ENCODE measurements at places on chromosomes 5 and 9.

DNA sequence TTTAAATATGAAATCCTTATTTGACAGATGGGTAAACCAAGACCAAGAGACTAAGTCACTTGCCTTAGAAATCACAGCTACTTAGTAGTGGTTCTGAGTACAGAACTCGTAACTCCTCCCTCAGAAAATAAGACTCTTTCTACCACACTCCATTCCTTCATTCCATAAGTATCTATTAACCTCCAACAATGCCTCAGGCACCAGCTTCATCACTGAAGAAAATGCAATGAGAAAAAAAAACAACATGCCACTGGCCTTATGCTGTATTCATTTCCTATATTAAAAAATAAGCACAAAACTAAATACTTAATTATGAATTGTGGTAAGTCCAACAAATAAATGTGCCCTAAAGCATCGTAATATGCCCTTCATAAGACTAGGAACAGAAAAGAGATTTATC, 13.5 kb upstream of the FREM1 start:
- DNase-seq, result no peak

- no peak for DNase-seq
These were observed 135.5 kb downstream of the GLIS3 start for GRCh38 chr9:4164356-4164755.

- DNase-seq, result peak; percentile 53
These were observed 66.0 kb upstream of the CAMK4 start for GRCh38 chr5:111158105-111158744.

- DNase-seq, result no peak
These were observed 129.3 kb upstream of the LPCAT1 start for GRCh38 chr5:1652873-1653697.

DNA sequence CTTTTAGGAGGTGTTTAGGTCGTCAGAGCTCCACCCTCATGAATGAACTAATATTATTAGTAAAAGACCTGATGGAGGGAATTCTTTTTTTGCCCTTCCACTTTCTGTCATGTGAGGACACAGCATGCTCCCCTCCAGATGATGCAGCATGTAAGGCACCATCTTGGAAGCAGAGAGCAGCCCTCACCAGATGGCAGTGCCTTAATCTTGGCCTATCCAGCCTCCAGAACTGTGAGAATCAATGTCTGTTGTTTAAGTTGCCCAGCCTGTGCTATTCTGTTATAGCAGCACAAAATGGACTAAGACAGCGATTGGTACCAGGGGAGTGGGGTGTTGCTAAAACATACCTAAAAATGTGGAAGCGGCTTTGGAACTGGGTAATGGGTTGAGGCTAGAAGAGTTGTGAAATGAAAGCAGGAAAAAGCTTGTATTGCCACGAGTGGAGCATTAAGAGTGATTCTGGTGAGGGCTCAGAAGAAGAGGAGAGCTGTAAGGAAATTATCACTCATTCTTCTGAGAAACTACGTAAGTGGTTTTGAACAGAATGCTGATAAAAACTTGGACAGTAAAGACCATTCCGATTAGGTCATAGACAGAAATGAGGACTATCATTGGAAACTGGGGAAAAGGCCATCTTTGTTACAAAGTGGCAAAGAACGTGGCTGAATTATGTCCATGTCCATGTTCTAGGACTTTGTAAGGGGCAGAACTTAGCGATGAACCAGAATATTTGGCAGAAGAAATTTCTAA, 28.6 kb downstream of the PTPDC1 start:
- DNase-seq, result no peak

DNA sequence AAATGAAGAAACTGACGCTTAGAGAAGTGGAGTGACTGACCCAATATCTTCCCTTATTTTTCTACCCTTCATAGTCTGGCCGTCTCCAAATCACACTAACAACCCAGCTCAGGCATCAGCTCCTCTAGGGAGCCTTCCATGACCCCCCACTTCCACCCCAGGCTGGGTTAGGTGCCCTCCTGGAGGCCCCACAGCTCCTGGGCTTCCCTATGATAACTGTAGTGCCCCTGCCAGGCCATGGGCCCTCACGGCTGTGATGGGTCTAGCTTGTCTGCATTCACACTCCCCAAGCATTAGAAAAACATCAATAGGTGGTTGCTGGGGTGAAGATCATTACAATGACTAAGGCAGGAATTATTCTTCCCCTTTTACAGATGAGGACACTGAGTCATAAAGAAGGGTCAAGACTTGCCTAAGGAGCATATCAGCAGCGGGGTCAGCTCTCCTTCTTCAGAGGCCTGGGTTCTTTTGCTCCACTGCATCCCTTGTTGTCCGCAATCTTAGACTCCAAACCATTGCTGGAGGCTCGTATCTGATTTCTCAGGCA, 7.3 kb downstream of the CORO2A start:
- DNase-seq, result no peak

- no peak for DNase-seq
These were observed 3.0 kb downstream of the ZDHHC12 start for GRCh38 chr9:128720841-128721486.

DNA sequence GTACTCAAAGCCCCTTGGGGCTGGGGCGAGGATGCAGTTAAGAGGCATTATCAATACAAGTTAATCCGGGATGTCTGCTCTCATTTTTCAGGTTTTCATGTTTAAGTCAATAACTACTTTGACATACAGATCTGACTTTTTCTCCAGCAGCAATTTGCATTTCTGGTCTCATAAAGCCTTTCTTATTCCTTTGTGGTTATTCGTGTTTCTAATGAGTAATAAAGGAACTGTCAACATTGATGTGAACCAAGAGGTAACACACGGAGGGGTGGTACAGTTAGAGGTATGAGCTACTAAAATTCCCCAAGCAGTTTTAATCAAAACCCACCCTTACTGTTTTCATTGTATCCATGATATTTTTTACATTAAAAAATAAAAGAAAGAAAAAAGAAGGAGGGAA, 138.0 kb upstream of the NFIB start:
- DNase-seq, result no peak

GRCh38 chr9:126939821-126940221, 25.2 kb downstream of the RALGPS1 start:
- no peak for DNase-seq

DNA sequence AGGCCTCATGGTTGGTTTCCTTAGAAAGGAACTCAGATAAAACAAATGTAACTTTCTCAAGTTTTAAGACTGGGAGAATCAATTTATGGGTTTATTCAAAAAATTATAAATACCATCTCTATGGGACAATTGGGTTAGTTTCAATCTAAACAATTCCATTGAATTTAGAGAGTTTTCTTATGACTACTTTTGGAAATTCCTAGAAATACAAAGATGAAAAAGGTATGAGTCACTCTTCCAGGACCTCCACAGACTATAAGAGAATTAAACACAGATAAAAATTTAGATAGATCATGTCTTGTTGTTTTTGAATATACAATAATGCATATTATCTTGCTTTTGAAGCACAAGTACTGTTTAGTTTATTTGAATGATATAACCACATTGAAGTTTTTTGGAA, 188.7 kb downstream of the CHSY3 start:
- DNase-seq, result no peak

DNA sequence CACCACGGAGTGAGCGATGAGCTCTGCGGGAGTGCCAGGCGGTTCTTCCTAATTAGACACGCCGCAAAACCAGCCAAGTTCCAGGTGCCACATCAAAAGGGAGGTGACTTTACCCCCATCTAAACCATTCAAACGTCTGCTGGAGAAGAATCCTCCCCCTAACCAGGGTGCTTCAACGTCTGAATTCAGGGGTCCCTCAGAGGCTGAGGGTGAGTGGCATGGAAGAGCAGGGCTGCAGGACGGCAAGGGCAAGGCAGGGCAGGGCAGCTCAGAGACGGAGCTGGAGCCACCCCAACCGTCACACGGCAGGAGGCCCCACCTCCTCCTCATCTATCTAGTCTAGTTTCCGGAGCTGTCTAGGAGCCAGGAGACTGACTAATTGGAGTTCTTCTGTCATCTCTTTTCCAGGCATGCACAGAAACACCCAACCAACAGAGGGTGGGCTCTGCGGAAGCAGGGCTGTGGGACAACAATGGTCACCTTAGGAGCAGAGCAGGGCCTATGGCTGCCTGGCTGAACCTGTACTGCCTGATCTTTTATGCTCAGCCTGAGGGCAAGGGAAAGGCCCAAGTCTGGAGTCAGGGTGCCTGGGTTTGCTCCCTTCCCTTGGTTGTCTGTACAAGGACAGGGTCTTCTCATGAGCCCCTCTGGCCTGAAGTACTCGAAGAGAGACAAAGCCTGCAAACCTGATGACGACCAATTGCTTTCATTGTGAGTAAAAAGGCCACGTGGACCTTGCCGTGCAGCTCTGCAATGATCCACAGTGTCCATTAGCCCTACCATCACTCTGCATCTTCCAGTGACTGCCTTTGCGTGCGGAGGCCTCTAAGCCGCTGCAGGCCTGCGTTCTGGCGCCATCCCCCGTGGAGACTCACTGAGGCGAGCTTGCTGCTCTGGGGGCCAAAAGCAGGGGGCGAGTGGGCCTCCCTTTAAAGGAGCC, 81.0 kb upstream of the SLC25A51 start:
- no peak for DNase-seq

DNA sequence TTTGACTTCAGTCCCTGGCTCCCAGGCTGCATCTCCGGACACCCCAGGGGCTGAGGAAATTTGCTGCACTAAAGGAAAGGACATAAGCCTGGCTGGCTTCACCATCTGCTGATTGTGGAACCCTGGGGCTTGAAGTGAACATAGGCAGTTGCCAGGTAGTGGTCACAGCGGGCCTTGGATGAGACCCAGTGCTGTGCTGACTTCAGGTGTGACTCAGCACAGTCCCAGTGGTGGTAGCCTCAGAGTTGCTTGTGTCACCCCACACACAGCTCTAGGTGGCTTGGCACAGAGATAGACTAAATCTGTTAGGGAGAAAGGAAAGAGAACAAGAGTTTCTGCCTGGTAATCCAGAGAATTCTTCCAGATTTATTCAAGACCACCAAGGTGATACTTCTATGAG, 36.1 kb upstream of the RUSC2 start:
- DNase-seq, result no peak

DNA sequence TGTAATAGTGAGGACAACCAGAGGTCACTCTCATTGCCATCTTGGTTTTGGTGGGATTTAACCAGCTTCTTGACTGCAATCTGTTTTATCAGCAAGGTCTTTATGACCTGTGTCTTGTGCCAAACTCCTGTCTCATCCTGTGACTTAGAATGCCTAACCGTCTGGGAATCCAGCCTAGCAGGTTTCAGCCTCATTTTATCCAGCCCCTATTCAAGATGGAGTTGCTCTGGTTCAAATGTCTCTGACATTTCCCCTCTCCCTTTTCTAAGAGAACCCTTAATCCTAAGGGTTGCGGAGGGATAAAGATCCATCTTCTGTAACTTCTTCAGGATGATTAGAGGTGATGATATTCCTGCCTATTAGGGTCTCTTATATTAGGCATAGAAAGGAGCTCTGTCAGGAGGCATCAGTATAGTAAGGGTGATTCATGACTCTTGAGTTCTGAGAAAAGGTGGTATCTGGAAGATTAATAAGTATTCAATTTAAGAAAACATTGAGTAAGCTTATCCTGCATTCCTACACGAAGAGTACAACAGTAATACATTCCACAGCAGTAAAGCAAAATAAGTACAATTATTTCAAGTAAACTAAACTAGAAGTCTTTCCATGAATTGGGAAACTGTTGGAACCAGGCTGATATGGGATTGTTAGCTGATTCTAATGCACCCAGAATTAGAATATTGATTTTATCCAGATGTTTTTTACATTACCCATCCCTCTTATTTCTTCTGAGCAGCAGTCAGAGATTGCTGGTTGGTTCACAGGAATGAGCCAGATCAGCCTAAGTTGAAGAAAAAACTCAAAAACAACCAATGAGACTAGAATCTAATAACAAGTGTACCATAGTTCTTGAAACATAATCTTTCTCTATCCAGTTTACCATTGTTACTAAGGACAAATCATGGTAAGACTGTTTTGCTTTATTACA, 39.9 kb downstream of the SHC3 start:
- DNase-seq, result no peak

GRCh38 chr9:34097865-34098264, 28.6 kb downstream of the DCAF12 start:
- DNase-seq, result no peak

DNA sequence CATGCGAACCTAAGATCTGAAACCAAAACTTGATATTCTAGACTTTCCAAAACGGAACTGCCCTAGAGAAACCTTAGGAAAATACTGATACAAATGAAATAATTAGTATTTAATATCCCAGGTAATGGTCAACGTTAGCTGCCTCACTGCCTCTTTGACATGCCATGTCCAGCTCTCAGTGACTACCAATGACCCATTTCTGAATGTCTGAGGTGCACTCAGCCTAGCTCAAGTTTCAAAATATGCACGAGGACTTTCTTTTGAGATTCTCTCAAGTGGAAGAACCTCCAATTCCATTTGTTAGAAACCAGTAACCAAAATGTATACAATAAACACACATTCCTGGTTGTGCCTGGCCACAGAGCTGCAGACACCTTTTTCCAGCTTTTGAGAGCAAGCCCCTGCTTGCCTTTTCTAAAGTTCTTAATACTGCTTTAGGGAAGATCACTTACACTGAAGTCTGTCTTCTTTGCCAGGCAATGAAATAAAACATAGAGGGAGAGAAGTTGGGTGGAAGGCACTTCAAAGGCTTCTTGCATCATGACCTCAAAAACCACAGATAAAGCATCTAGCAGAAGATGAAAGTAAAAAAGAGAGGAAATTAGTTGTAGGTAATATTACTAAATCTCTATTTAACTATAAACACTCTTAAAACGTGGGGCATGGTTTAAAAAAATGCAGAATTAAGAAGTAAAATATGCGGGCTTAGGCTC, 87.9 kb downstream of the MRPS27 start:
- no peak for DNase-seq
